ENCODE measurements at places on chromosomes 2 and 18.

- DNase-seq = no peak
These were observed 111.6 kb downstream of the SOCS6 start for GRCh38 chr18:70400476-70400875.

GRCh38 chr2:3606370-3607201 is 11.7 kb downstream of the COLEC11 start:
- DNase-seq = no peak

DNA sequence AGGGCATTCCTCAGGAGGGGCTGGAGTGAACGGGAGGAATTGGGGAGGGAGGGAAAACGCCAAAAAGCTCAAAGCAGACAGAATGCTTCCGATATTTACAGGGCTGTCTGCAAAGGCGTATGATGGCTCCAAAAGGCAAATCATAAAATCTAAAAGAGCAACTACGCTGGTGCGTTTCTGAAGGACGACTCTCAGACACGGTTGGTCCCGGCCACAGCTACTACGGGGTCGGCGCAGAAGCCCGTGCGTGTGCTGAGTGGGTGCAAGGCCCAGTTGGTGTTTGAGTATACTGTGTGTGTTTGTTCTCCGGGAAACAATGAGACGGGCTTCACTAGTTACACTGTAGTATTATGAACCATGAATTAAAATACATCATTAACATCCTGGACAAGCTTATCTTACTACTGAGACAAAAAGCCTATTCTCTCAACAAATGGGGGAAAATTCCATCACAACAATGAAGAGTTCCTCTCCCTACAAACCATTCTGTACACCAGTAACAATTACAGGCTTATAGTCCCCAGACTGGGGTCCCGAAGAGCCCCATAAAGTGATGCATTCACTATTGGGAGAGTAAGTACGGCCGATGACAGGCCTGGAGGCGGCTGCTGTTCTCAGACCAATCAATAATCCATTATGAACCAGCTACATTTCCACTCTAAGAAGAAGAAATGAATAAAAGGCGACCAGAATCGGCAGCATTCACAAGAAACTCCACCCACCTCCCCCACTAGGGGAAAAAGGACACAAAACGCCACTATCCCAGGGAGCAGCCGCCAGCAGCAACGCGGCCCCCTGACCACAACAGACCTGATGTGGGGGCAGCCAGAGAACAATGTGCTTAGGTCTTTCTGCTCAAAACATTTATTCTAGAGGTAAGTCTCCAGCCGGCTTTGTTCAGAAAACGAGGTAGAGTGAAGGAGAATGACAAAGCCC is 43.4 kb downstream of the ZNF516 start:
- DNase-seq = no peak

GRCh38 chr18:48304906-48305693 is 104.1 kb downstream of the ZBTB7C start:
- DNase-seq = no peak

- no peak for DNase-seq
These were observed 11.3 kb upstream of the TMEM214 start for GRCh38 chr2:27021253-27022049.
